ENCODE measurements at places on chromosomes 5 and 9.

DNA sequence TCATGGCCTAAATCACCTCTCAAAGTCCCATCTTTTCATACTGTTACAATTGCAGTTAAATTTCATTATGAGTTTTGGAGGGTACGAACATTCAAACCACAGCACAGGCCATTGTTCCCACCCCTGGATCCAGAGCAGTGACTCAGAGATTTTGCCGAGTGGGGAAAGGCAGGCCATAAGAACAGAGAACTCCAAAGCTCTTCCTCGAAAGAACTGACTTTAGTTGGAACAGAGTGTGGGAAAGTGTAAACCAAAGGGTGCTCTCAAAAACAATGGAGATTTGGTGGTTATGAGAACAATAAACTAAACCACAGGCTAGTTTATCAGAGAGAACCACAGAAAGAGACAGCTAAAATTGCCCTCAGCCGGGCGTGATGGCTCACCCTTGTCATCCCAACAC, 19.4 kb upstream of the GRPEL2 start:
- no peak for DNase-seq

DNA sequence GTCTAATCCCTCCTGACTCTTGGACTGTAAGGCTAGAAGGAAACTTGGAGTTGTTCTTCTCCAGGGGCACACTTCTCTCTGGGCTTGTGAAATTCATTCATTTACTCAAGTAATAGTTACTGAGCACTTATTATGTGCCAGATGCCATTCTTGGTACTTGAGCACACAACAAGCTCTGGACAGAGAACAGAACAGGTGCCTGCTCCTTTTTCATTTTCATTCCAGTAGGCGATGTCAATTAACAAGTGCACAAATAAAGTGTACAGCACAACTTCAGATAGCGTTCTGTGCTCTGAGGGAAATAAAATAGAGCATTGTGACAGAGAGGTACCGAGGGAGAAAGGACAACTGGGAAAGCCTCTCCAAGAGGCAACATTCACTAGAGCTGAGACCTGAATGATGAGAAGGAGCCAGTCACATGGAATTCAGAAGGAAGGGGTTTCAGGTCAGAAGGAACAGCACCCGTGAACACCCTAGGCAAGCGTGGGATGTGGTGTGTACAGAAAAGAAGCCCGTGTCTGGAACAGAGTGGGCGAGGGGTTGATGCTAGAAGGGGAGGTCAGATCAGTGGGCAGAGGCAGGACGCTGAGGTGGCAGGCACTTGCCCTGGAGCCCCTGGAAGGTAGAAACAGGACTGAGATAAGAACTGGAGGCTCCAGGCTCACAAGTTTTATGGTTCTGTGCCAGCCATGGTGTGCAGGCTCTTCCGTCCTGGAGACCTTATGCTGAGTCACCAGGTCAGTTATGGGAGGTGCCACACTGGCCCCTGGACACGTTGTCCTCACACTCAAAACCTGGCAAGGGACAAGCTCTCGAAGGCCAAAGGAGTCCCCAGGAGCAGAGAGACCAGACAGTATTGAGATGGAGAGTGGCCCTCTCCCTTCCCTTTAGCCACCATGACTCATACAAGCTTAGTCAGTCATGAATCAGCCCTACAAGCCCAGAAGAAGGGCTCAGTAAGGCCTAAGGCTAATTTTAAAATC, 7.2 kb upstream of the ABLIM3 start:
- DNase-seq = no peak

DNA sequence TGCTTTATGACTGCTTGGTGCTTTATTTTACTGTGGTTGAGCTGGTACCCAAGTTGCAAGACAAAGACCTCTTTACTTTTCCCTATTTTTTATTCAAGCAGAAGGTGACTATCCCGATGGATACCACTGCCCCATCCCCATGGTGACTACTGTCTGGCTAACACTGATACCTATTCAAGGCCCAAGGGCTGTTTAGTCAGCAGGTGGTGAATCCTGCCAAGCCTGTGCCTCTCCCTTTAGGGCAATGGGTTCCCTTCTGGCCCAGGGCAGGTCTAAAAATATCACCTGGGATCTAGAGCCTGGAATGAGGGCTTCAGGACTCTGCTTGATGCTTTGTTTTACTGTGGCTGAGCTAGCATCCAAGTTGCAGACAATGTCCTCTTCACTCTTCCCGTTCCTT, 510.0 kb upstream of the GRAMD2B start:
- DNase-seq = no peak

GRCh38 chr9:114050646-114051045, 27.5 kb downstream of the AMBP start:
- DNase-seq = no peak

- DNase-seq = no peak
These were observed 841 bp downstream of the ASB6 start for GRCh38 chr9:129640871-129641749.

GRCh38 chr5:32909207-32909606, 198.1 kb downstream of the NPR3 start:
- DNase-seq = no peak

DNA sequence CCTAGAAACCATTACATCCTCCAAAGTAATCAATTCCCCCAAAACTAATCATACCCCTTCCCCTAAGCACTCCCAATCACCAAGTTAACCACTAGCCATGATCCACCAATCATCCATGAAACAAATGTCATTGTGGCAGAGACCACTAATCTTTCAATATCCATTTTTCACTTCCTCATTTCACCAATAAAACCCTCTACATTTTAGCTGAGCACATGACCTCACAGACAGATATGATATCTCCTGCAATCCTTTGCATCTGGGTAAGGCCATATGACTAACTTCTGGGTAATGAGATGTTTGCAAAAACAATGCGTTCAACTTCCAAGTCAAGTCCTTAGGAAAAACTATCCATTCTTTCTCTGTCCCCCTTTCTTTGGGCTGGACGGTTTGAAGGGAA, 20.7 kb downstream of the OR2S2 start:
- no peak for DNase-seq

GRCh38 chr9:14806941-14807520, 84.5 kb upstream of the CER1 start:
- DNase-seq = no peak

GRCh38 chr5:175738126-175738525, 80.3 kb downstream of the HRH2 start:
- DNase-seq = no peak

- no peak for DNase-seq
These were observed 152.4 kb downstream of the BRINP1 start for GRCh38 chr9:119216651-119217331.

DNA sequence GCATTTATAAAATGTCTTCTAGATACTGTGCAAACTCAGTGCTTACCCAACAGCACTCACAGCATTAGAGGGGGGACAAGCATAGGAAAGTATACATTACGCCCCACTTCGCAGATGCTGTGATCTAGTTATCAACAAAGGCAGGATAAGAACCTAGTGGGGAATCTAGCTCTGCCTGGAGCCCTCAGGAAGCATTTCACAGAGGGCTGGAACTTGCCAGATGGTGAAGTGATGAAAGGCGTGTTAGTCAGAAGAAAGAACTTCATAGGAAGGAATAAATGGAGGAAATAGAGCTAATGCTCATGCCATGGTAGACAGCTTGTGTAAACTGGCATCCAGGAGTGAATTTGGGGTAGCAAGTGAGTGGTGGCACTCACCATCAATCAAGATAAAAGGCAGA, 25.8 kb downstream of the DIRAS2 start:
- no peak for DNase-seq

- DNase-seq = no peak
These were observed 317.8 kb upstream of the ADCY2 start for GRCh38 chr5:7078101-7078500.

DNA sequence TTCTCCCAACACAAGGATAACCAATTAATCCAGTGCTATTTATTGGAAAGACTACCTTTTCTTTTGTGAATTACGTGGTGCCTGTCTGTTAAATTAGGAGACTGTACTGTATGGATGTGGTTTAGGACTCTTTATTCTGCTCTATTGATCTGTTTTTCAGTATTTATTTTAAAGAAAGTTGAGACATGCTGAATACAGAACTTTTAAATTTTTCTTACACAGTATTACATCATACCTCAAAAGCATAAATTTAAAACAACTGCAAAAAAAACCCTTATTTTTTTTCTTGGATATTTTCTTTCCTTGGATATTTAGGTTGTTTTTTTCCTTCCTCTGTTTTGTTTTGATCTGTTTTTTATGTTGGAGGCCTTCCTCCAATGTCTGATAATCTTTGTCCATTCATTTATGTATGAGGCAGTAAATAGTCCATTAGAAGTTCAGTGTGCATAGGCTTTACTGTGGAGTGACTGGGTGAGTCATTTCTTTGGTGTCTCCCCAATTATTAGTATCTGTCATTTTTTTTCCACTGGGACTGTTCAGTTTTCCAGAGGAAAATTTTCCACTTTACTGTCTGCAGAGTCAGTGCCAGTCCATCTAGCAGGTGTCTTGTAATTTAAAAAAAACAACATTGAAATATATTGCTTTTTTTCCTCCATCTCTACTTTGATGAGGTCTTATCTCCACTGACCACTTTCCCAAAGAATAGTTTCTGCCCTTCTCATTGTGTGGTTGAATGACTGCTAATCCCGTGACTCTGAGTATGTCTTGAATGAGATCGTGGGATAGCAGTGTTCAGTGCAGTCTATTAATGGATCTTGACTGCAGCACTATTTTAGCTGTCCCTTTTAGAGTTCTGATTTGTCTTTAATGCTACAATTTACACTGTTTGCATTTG, 15.2 kb downstream of the CYSTM1 start:
- DNase-seq = no peak

DNA sequence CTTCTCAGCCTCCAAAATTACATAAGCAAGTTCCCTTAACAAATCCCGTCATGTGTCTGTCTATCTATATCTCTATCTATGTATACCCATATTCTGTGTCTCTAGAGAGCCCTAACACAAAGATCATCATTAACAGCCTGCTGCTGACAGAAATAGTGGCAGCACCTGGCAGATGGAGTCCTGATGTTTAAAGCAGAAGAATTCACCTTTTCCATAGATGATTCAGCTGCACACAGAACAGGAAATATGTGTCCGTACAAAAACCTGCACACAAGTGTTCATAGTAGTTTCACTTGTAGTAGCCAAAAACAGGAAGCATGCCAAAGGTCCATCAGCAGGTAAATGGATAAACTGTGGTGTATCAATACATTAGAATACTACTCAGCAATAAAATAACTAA, 45.0 kb upstream of the ACO1 start:
- no peak for DNase-seq

DNA sequence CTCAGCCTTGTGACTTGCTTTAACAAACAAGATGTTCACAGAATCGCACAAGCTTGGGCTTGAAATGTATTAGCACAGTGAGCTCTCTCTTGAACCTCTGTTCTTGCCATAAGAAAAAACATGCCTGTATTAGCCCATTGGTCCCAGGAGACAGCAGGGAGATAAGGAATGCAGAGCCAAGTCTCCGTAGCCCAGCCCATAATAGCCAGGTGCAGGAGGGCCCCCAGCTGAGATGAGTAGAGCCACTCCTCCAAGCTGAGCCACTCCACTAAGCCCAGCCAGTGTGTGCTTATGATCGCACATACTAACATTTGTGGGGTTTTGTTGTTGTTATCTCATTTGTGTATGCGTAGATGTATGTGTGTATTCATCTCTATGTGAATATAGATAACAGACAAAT, 21.6 kb upstream of the SVEP1 start:
- no peak for DNase-seq

- DNase-seq = no peak
These were observed at the start of gene PDE4D for GRCh38 chr5:59893429-59894227. Gene PDE4D, minus strand, starts transcription at chr5:59893726.

DNA sequence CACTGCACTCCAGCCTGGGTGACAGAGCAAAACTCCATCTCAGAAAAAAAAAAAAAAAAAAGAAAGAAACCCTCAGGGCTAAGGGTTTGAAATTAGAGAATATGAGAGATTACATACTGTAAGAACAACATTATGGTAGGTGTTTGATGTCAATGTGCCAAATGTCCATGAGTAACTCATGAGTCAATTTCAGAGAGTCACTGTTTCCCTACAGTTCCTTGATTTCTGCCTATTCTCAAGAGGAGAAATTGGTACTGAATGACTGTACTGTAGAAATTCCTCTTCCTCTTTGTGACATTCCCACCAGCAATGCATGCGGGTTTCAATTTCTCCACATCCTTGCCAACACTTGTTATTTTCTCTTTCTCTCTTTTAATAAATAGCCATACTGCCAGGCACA, 35.2 kb downstream of the MARVELD2 start:
- DNase-seq = no peak

DNA sequence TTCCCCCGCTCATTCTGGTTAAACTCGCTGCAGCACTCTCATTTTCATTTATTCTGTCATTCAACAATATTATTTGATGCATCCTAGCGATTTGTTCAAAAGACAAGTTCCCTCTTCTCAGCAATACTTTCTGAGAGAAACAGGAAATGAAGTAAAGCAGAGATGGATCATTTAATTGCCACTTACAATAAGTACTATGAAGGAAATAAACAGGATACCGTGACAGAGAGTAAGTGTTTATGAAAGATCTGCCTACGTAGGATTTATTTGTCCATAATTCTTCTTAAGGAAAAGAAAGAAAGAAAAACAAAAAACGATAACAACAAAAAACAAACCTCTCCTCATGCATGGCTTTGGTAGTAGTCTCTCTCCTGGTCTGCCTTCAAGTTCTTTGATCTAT, 406.8 kb upstream of the ZNF608 start:
- DNase-seq = no peak

- DNase-seq = no peak
These were observed 99.5 kb downstream of the VPS13A start for GRCh38 chr9:77276799-77277198.

DNA sequence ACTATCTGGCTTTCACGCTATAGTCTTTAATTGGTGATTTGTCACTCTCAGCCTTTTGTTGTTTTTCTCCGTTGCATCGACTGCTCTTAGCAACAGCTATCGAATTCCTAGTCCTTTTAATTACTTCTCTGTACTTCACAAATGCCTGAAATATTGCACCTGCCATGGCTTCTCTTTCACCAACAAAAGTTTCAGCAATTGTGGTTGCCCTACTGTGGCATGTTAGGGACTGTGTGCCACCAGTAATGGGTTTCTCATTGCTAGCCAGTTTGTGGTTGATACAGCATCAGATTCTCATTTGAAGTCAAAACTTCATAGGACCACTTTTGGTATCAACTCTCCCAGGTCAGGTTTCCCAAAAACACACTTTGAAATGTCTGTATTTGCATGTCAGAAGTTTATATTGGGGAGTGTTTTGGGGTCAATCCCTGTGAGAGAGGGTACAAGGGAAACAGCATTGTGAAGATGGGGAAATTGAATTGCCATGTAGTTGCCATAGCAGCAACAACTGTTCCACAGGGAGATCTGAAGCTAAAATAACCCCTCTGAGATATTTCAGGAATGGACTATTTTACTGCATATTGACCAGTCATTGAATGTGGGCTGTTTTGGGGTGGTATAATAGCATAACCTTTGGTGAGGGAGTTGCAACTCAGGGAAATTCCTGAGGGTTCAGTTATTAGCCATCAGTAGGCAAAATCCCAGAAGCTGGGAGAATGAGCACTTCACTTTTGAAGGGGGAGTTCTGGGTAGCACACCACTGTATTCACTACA, 99.2 kb downstream of the WDR70 start:
- DNase-seq = no peak

DNA sequence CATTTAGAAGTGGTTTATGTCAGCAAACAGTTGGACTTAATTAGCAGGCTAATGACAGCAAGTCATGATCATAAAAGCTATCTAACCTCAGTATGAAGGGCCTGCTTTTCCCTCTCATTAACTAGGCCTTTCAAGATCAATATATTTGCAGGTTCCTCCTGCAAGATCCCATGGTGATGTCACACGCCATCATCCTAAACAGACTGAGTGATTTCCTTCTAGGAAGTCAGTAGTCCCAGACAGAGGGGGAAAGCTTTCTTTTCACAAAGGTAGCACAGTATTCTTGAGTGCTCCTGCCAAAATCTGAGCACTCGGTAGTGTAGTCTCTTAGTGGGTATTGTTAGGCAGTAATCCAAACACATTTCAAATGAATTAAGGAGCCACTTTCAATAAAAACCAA, 52.5 kb downstream of the UIMC1 start:
- DNase-seq = no peak

Measured in stimulated activated CD8-positive, alpha-beta memory T cell treated with anti-CD3 and anti-CD28 coated beads, Interleukin-15, amount 100 ng/mL, for 1 hour (primary cell).